ENCODE measurements at places on chromosomes 1 and 21. TPM values are rescaled to one million over a fixed set of nuclear protein-coding genes. Genes with fewer than 3 reads are reported as not detected.
A peak's percentile ranks its signal among the peaks of the same experiment; 100 is the strongest.

- peak; percentile 11 for DNase-seq
These were observed 1.0 kb upstream of the PERM1 start for GRCh38 chr1:982765-983436.

- DNase-seq = no peak
These were observed 39.7 kb downstream of the LRRC8C start for GRCh38 chr1:89672489-89673183.

- DNase-seq = no peak
These were observed 160.0 kb upstream of the ARHGEF16 start for GRCh38 chr1:3294450-3294849.

GRCh38 chr1:23020706-23021405 lies 1.6 kb downstream of the KDM1A start:
- no peak for DNase-seq

Gene ZNF593OS
- not detected for total RNA-seq

Gene BGLAP
- 0.52 TPM for total RNA-seq

- DNase-seq = no peak
These were observed 12.7 kb downstream of the CD58 start for GRCh38 chr1:116558140-116558549.

DNA sequence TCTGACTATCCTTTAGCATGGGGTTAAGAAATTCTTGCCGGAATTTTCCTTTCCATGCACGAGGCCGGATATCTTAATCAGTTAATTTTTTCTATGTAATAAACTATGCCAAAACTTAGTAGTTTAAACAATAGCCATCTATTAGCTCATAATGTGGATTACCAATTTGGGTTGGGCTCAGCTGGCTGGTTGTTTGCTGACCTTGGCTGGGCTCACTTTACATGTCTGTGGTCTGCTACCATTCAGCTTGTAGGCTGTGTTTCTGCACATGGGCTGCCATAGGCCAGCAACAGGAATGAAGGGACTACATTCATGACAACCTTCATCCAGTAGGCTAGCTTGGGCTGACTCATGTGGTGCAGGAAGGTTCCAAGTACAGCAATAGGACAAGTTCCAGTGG lies 56.0 kb upstream of the NTPCR start:
- DNase-seq = no peak

- DNase-seq = no peak
These were observed 16.6 kb upstream of the DR1 start for GRCh38 chr1:93328809-93329760.

- peak; percentile 71 for DNase-seq
These were observed 115.3 kb upstream of the FMN2 start for GRCh38 chr1:239976130-239976968.

DNA sequence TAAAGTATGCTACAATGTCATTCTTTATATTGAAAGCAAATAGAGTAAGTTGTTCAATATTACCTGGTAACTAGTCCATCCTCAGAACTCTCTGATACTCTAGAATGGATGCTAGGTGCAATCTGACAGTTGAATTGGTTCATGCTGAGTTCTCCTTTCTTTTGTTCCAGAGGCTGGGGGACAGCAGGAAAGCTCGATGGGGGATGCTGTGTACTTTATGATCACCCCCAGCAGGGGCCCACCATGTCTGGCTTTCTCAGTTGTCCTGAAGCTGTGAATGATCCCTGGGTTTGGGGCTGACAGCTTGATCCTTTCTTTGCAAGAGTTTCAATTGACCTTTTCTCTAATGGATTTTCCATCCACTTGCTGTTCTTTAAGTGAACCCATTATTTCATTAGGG lies 22.5 kb downstream of the FMN2 start:
- DNase-seq = no peak

- no peak for DNase-seq
These were observed 5.1 kb upstream of the OLFML2B start for GRCh38 chr1:162028726-162029125.

Gene BTBD8
- 6.6 TPM for total RNA-seq

Gene SMCP
- total RNA-seq = not detected

- DNase-seq = no peak
These were observed 21.5 kb downstream of the DESI2 start for GRCh38 chr1:244674446-244674845.

Gene RGSL1
- not detected for total RNA-seq

Gene FRRS1
- total RNA-seq = 2.3 TPM

Gene GPR25
- not detected for total RNA-seq

GRCh38 chr1:163896001-163896400 lies 574.2 kb downstream of the NUF2 start:
- DNase-seq = no peak

Gene SLAMF7
- total RNA-seq = 1.3 TPM

DNA sequence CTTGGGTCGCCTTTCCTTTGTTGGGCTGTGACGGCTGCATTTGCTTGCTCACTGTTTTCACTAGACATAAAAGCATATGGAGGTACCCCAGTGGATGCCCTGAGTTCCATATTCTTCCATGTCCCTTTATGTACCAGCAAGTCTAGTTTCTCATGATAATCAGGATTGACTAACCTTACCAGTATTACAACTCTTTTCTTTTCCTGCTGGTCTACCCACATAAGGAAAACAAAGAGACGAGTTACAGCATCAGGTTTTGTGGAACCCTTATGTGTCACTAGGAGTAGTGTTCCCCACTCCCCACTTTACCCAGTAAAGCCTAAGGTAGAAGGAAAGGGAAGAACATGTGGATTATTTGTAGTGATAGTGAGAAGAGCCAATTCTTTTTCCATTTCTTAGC lies 16.4 kb upstream of the CENPF start:
- DNase-seq = no peak

Gene MANEAL
- 0.99 TPM for total RNA-seq

DNA sequence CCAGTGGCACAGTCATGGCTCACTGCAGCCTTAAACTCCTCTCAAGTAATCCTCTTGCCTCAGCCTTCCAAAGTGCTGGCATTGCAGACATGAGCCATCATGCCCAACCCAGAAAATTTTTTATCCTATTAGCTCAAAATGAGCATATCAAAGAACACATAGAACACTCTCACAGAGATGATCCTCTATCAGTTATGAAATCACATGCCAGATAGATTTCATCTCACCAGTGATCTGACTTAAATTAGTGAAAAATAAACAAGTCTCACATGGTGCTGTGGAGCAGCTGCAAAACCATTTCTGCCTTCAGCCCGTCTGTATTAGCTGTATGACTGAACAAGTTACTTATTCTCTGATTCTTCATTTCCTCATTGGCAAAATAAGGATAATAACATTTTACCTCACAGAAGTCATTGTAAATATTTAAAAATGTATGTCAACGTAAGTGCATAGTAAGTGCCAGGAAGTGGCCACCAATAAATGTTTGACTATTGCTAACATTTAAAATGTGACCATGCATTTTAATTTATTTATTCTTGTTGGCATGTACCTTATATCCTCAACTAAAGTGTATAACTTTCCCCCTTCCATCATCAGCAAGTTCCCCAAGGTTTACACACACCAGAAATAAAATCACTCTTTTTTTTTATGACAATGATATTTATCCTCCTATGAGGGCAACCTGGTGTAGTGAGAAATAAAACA lies 29.0 kb upstream of the SLC19A2 start:
- no peak for DNase-seq

DNA sequence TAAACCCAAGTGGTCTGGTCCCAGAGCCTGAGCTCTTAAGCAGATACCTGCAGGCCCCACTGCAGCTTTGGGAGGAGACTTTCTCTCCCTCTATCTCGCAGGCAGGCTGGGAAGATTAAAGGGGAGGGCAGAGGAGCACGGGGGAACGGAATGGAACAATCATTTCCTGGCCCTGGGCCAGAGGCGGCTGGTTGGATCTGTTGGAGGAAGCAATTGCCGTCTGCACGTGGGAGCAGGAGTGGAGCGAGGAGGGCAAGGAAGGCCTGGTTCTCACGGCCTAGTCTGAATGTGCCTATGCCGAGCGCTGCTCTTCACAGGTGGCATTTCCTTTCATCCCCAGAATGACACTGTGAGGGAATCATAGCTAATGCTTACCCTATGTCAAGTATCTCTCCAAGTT lies 23.7 kb downstream of the NKAIN1 start:
- DNase-seq = peak; percentile 54

DNA sequence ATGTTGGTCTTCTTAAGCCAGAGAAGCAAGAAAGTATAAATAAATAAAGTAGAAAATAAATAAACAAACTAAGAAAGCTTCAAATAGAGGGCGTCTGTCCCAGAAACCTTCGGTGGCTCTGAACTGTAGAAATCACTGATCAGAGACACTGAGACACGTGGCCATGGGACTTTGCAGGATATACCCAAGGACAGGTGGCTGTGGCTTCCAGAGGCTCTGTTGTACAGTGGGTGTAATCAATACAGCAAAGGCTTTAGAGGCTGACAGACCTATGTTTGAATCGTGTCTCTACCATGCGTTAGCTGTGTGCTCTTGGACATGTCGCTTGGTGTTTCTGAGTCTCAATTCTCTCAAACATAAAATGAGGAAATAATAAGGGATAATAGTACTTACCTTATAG lies 41.0 kb upstream of the EPS15 start:
- no peak for DNase-seq

Gene IL12RB2
- total RNA-seq = 1.3 TPM

DNA sequence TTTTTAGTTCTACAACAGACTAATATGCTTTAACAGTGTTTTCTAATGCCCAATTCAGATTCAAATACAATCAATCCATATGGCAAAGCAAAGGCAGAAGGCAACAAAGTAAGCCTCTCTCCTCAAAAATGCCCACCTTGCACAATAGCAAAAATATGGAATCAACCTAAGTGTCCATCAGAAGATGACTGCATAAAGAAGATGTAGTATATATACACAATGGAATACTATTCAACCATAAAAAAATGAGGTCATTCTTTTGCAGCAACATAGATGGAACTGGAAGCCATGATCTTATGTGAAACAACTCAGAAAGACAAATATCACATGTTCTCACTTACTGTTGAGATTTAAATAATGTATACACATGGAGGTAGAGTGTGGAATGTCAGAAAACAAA lies 80.7 kb downstream of the EIF4G3 start:
- DNase-seq = no peak

Gene LRRC47
- total RNA-seq = 40.0 TPM

GRCh38 chr1:48611841-48612240 lies 139.8 kb upstream of the SPATA6 start:
- no peak for DNase-seq

Gene SLC45A3
- total RNA-seq = 1.6 TPM

DNA sequence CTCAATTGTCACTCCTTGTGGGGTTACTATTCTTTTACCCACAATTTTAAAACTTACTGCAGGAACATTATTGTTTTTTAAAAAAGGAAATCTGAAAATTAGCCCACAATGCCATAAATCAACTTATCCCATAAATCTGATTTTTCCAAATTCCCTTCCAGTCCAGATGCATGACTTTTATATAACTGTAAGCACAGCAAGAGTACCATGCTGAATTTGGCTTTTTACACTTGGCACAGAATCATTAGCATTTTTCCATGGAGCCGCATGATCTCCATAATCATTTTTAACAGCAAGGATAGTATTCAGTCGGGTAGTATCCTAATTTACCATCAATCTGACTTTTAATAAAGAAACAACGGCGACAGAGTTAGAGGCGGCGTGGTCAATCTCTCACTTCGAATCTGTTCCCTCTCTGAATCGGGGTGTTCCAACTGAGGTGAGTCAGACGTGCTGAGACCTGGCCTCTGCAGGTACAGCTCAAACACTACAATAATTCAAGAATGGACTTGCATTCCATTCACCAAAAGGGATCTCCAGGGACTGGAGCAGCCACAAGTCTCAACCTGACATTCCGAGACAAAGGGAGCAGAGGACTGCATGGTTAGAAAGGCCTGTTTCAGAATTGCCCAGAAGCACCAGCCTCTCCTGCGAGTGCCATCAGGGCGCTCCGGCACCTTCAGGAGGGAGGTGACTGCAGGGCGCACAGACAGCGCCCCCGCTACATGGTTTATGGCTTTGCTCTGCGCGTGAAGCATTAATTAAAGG lies 48.9 kb downstream of the SLC66A1 start:
- DNase-seq = no peak

GRCh38 chr1:207219979-207220889 lies 101.2 kb upstream of the CD55 start:
- no peak for DNase-seq

- DNase-seq = no peak
These were observed 24.5 kb downstream of the NECAP2 start for GRCh38 chr1:16464917-16465625.

- no peak for DNase-seq
These were observed 10.3 kb downstream of the ITGB2 start for GRCh38 chr21:44910229-44911067.

DNA sequence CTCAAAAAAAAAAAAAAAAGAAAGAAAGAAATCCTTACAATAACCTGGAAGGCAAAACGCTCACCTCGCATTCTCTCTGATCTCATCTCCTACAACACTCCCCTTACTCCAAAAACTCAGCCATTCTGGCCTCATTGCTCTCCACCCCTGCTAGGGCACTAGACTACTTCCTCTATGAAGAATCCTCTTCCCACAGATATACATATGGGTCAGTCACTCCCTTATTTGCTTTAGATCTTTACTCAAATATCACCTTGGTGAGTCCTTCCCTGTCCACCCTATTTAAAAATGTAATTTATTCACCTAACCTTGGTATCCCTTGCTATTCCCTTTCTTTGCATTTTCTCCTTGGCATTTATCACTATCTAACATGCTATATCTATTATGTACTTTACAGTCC lies 24.6 kb upstream of the KIF1B start:
- no peak for DNase-seq

- DNase-seq = peak; percentile 24
These were observed 1.4 kb downstream of the ACOT7 start for GRCh38 chr1:6391951-6392808.

- no peak for DNase-seq
These were observed 12.9 kb upstream of the ETV3 start for GRCh38 chr1:157151073-157151472.

GRCh38 chr1:43582162-43582566 lies 51.5 kb downstream of the PTPRF start:
- no peak for DNase-seq

Gene CIART
- total RNA-seq = 1.3 TPM

DNA sequence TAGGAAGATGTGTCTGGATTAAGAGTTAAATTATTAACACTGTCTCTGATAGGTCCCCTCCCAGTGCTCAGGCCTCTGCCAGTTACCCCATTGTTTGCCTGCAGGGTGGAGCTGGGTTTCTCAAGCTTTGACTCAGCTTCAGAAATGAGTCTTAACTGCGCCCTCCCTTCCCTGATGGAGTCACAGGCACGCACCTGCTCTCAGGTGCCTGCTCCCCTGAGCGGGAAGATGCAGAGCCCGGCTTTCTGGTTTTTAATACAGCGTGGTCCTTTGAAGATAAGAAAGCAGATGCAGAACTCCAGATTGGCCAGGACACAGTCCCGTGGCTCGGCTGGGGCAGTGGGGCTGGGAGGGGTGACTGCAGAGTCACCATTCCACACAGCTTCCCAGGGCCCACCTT lies 3.2 kb upstream of the SPRR4 start:
- DNase-seq = no peak

Gene ASAP3
- 27.4 TPM for total RNA-seq

- DNase-seq = peak; percentile 45
These were observed 83.4 kb upstream of the BMP8A start for GRCh38 chr1:39407896-39408640.

Gene ZNF593
- 25.2 TPM for total RNA-seq
